ENCODE measurements at places on chromosomes 13 and 19. TPM values are rescaled to one million over a fixed set of nuclear protein-coding genes. Genes with fewer than 3 reads are reported as not detected.

DNA sequence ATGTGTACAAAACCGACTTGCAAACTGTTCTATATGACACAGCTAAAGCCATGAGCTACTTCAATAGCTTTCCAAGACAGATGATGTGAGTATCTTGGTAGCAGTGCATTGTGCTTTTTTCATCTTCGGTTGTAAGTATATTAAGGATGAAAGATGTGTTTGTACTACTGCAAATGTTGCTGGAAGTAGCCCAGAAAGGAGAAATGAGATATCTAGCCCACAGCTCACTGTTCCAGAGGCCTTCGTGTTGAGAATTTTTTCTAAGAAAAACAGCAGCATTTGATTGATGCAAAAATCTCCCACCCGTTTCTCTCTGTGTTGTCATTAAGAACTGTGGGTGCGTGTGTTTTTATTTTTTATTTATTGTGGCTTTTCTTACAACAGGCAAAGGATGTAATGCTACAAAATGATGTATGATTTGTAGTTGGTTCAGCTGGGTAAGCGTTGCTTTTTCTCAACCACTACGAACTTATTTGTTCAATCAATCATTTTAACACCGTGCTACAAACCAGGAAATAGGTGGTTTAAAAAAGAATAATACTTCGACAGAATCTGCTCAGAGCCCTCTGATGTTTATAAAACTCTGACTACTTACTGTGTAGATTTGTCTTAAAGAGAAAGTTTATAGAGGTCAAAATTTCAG, 41.6 kb upstream of the RFC3 start:
- DNase-seq = no peak

Gene SLC25A41
- not detected for total RNA-seq

DNA sequence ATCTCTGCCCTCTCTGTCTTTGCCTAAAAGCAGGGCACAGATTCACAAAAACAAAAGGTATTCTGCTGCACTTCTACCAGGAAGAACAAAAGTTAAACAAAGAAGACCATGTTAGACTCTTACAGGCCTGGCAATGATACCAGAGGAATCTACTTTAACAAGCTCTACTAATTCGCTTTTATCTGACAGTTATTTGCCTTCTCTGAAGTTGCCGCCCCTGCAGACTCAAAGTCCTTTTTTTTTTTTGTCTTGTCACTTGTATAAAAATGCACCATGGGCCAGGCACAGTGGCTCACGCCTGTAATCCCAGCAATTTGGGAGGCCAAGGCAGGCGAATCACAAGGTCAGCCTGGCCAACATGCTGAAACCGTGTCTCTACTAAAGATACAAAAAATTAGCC, 176.5 kb upstream of the UBL3 start:
- no peak for DNase-seq

Gene PTPRH
- 0.38 TPM for total RNA-seq

GRCh38 chr19:39409208-39410016, 2.8 kb downstream of the ZFP36 start:
- DNase-seq = peak; percentile 96

Gene TLE6
- 1.6 TPM for total RNA-seq

DNA sequence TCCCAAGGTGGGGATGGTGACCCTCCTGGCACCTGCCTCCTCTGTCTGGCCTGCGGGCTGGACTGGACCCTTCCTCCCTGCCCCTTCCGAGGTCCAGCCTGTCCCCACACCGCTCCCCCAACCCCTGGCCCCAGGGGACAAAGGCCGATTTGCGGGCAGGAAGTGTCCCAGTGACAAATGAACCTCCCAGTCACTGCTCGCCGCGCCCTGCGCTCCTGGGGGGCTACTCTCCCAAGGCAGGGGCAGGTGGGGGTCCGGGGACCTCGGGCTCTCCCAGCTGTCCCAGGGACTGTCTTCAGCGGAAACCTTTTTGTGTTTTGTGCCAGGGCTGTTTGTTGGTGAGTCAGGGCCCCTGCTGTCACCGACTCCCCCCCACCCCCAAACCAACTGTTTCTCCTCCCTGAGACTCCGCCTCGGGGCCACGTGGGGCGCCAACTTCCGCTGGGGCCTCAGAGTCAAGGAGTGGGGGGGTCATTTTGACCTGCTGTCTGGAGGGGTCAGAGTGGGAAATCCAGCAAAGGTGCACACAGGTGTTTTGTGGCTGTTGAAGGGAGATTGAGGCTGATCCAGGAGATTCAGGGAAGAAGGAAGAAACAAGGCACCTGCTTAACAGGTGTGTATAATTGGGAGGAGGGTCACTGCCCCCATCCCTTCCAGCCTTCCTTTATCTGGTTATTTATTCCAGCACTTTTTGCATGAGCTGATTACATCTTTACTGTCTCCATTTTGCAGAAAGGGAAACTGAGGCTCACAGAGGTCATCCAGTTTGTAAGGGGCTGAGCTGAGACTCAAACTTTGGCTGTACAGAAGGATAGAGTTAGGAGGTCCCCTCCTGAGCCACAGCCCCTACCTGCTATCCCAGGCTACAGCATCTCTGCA, 831 bp downstream of the PGPEP1 start:
- DNase-seq = no peak

GRCh38 chr13:84672616-84673015, 790.3 kb upstream of the SLITRK1 start:
- DNase-seq = no peak

Gene TINCR
- total RNA-seq = 9.9 TPM

DNA sequence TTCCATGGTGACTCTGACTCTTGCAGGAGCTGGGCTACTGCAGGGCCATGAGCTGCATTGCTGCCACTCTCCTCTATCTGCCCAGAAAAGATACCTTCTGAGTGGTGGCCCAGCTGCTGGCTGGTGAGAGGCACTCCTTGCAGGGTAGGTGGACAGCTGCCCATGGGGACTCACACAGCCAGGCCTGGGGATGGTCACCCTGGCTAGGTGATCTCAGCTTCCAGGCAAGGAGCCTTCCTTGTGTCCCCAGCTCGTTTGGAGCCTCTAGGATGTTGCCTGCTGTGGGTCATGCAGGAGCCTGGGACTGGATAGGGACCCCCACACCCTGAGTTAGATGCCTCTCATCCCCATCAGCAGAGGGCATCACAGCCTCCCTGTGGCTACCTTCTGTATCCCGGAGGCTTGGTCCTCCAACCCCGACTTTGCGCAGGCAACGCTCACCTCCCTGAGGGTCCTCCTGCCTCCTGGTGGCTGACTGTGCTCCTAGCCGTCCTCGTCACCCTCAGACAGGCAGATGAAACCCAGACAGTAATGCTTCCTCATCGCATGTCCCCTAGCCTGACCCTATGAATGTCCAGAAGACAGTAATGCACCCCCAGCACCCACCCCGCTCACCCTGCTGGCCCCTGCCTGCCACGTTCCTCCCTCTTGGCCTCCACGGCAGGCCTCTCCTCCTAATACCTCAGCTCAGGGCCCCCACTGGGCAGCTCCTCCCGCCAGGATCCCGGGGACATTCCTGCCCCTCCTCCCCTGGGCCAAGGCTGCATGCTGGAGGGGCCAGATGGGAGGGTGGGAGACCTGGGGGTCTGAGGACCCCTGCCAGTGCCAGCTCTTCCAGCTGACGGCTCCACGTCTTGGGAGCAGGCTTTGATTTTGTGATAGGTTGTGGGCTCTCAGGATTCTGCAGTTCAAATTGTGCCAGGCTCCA, 13.6 kb upstream of the ZNF14 start:
- DNase-seq = no peak

GRCh38 chr13:102097708-102098107, 304.1 kb downstream of the FGF14 start:
- no peak for DNase-seq

Gene B3GNT8
- total RNA-seq = 3.4 TPM

Gene KLK3
- total RNA-seq = not detected

DNA sequence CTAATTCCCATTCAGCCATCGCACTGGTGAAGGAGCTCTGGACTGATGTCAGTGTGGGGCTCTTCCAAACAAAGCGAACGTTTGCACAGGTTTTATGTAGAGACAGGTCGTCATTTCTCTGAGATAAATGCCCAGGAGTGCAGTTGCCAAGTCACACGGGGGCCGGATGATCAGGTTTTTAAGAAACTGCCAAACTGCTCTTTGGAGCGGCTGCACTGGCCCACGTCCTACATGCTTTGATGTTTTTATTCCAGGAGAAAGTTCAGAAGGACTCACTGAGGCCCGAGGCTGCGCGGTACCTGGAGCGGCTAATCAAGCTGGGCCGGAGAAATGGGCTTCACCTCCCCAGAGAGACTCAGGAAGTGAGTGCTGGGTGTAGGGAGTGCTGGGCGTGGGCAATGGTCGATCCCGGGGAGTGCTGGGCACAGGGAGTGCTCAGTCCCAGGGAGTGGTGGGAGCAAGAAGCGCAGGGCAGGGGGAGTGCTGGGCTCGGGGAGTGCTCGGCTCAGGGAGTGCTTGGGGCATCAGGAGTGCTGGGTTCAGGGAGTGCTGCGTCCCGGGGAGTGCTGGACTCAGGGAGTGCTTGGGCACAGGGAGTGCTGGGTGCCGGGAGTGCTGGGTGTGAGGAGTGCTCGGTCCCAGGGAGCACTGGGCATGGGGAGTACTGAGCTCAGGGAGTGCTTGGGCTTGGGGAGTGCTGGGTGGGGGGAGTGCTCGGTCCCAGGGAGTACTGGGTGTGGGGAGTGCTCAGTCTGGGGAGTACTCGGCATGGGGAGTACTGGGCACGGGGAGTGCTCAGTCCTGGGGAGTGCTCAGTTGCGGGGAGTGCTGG, 10.7 kb downstream of the THOP1 start:
- no peak for DNase-seq

GRCh38 chr19:48311384-48311783, 14.0 kb upstream of the EMP3 start:
- no peak for DNase-seq

DNA sequence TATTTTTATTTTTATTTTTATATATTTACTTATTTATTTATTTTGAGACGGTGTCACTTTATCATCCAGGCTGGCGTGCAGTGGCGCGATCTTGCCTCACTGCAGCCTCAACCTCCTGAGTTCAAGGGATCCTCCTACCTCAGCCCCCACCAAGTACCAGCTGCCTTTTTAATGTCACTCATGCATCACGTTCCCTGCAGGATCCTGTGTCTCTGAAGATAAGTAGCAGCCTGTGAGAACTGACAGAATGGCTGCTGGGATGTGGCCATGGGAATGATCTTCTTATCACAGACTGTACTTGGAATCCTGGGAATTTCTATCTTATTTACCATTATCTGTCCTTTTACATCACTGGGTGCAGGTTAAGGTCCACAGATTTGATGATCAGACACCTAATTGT, 9.2 kb upstream of the ZNF761 start:
- no peak for DNase-seq

- DNase-seq = peak; percentile 47
Observed at GRCh38 chr13:24271601-24272451, 37.6 kb upstream of the C1QTNF9 start.

- peak; percentile 23 for DNase-seq
Observed at GRCh38 chr13:101127741-101128353, 288.5 kb downstream of the NALCN start.

GRCh38 chr13:70253834-70254233, 145.6 kb upstream of the KLHL1 start:
- DNase-seq = peak; percentile 20

- DNase-seq = no peak
Observed at GRCh38 chr19:34596115-34596514, 80.8 kb downstream of the SCGB2B2 start.

GRCh38 chr19:14915116-14915515, 26.2 kb upstream of the OR7C2 start:
- DNase-seq = no peak

GRCh38 chr13:41651413-41652058, 194.2 kb downstream of the RGCC start:
- DNase-seq = peak; percentile 8

GRCh38 chr13:21475115-21475514, 16.0 kb upstream of the ZDHHC20 start:
- DNase-seq = no peak

GRCh38 chr13:91946498-91947070, 548.2 kb downstream of the GPC5 start:
- DNase-seq = peak; percentile 0

- DNase-seq = no peak
Observed at GRCh38 chr19:1270854-1271527, 1.9 kb downstream of the CIRBP start.

Gene LRRC4B
- total RNA-seq = not detected

DNA sequence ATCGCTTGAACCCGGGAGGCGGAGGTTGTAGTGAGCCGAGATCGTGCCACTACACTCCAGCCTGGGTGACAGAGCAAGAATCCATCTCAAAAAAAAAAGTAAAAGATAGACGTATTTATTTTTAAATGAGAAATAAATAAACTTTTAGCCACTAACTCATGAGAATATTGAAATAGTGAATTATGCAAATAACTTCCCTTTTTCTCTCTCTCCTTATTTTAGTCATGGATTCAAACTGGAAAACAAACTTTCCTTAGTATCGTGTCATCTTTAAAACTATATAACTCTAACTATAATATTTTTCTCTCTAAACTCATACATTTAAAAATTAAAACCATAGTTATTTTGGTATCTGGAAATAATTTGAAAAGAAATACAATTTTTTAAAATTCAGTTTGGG, 96.1 kb downstream of the FRY start:
- no peak for DNase-seq

Gene ATP8B3
- 2.7 TPM for total RNA-seq

- DNase-seq = peak; percentile 80
Observed at GRCh38 chr13:30112602-30113435, 194.5 kb downstream of the KATNAL1 start.

- DNase-seq = no peak
Observed at GRCh38 chr13:45310341-45311131, 30.4 kb downstream of the TPT1 start.

Gene FTL
- total RNA-seq = 474 TPM

Gene PCP2
- not detected for total RNA-seq

- DNase-seq = no peak
Observed at GRCh38 chr19:44969437-44969836, 14.3 kb downstream of the CLPTM1 start.

Gene TMEM59L
- not detected for total RNA-seq

Gene KLK12
- not detected for total RNA-seq

Gene ERICH4
- total RNA-seq = not detected

- no peak for DNase-seq
Observed at GRCh38 chr13:63972328-63972727, 2556.7 kb upstream of the PCDH20 start.

GRCh38 chr13:30121666-30122065, 185.7 kb downstream of the KATNAL1 start:
- no peak for DNase-seq

- DNase-seq = no peak
Observed at GRCh38 chr13:70390064-70390463, 281.8 kb upstream of the KLHL1 start.

Data from mammary epithelial cell (primary cell).